ENCODE measurements at places on chromosomes 3 and 15. TPM values are rescaled to one million over a fixed set of nuclear protein-coding genes. Genes with fewer than 3 reads are reported as not detected.

Gene TLR9
- polyA plus RNA-seq: 0.58 TPM

- DNase-seq: no peak
Measured at GRCh38 chr3:184642631-184643285, 69.1 kb downstream of the MAGEF1 start.

- no peak for DNase-seq
Measured at GRCh38 chr15:38463893-38464292, 10.0 kb downstream of the FAM98B start.

DNA sequence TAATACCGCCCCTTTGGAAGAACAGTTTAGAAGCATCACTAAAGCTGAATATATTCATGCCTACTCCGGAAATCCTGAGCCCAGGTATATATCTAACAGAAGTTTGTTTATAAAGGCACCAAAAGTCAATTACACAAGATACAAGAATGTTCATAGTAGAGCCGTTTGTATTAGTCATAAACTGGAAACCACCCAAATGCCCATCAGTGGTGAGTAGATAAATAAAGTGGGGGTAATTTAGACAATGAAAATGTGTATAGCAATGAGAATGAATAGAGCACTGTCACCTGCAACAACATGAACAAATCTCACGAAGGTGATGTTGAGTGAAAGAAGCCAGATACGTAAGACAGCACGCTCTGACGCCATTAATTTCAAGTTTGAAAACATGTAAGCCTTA is 68.3 kb upstream of the GLCE start:
- DNase-seq: no peak

DNA sequence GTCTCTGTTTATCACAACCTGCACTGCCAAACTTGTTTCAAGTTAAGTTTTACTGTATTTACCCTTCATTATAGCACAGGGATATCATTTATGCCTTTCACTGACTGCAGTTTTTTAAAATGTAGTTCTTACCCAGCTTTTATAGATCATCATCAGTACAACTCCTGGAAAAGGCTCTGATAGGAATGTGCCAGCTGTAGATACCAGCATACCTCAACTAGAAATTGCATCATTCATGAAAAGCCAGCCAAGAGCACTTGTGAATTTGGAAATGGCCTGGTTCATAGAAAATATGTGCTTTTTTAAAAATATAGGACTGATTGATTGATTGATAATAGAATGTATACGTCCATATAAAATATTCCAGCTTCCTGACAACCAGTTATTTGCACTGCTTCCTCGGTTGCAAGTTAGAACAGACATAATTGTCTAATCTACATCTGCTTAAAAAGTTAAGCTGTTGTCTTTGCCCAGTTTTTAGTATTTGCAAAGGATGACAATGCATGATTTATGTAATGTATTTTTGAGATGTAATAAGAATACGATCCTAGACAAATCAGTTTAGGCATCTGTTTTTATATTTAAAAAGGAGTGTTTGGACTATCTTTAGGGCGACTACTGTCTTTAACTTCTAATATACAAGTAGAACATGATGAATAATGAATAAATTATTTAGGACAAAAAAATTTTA is 58.5 kb downstream of the DCUN1D1 start:
- DNase-seq: no peak
